Activated naive CD4-positive, alpha-beta T cell treated with Interleukin-2 at 50 U/mL for 16 hours (primary cell): ENCODE measurements at places on chromosomes 6 and 20.

DNA sequence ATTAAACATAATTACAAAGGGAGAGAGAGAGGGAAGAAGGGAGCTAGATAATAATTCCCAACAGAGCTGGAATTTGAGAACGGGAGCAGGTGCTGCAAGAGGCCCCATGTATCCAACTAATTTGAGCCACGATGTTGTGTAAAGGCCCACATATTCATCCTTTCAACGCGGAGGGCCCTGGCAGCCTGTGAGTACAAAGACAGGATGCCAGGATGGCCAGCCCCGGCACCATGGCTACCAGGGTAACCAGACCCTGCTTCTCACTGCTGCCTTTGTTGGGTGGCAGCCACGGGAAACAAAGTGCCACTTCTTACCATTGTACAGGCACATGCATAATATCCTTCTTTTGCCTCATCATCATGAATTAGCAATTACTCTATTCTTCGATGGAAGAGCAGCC, 492.0 kb upstream of the NRSN1 start:
- DNase-seq, result no peak

DNA sequence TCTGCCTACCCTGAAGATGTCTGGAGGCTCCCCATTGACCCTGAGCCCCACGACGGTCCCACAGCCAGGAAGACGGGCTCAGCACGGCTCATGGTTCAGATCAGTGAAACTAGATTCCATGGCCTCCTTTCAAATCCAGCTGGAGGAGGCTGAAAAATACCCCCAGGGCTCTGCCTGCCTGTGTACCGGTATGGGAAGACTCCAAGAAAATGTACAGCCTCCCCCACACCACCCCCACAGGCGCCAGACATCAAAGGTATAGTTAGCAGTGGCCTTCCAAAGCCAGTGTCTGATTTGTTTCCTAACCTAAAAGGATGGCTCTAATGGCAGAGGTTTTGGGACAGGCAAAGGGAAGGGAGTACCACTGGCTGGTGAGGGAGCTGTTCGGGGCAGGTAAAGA, 86.2 kb upstream of the SNAP25 start:
- DNase-seq, result no peak

DNA sequence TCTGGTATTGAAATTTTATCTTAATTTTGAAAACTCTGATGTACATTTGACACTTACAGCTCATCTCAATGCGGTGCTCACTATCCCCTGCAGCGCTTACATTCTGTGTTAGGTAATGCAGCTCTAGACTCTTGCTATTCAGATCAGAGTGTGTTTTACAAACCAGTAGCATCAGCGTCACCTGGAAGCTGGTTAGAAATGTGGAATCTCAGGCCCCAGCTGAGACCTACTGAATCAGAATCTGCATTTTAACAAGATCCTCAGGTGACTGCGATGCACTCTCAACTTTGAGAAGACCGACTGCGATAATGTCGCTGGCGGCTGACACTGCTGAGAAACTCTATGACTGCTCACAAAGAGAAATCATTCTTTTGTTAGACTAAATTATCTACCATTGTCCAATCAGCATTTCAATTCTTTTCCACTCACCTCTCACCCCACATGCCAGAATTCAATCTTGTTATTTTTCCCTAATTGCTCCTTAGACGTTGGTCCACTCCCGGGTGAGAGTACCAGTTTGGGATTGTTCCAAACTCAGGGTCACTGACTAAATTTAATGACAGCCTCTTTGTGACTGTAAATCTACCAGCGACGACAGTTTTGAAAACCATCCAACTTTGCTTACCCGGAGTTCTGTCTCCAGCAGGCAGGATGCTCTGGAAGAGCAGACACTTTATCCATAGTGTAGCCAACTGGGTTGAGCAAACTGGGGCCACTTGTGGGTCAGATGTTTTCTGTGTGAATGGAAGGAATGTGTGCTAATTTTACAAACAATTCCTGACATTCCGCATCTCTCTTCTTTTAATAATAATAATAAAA, 140.1 kb upstream of the BTBD3 start:
- DNase-seq, result no peak

DNA sequence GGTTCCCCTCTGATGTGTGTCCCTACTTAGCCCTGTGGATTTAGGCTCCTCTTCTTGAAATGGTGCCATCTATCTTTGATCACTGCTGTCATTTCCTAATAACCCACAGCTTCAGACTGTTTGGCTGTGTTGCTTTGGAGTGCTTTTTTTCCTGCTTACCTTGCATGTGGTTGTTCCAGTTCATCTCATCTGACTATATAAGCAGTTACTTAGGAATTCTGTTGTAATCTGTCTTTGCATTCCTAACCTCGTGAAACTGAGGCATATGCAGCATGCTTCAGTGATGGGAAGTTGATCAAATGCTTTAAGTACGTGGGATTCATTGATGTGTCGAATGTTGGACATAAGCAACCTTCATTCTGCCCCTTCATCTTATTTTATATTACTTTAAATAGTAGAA, 115.8 kb upstream of the FLRT3 start:
- DNase-seq, result no peak

DNA sequence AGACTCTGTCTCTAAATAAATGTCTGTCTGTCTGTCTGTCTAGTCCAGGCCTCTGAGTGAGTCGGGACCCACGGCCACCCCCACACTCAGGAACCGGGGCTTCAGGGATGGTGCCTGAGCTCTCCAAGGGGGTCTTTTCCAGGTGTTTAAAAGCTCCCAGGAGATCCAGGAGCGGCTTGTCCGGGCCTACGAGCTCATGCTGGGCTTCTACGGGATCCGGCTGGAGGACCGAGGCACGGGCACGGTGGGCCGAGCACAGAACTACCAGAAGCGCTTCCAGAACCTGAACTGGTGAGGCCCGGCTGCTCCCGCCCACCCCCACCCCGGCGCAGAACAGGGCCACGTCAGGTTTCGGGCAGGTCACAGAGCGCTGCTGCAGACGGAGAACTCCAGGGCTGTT, 5.5 kb upstream of the COL9A3 start:
- no peak for DNase-seq

DNA sequence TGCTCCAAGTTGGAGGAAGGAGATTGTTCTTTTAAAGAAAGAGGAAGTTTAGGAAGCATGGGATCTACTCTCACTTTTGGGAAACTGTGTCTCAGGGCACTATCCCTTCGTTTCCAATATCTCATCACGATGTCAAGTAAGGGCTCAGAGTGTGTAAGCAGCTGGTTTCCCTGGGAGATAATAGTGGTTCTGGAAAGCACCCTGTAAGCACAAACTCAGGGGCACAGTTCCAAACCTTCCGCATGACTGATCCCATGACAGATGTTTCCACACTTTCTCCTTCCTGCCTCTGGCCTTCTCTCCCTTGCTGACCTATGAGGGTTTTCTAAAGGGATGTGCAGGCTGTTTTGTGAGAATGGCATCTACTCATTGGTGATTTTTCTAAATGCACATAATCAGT, 33.9 kb downstream of the ADTRP start:
- DNase-seq, result no peak

- no peak for DNase-seq
Measured at GRCh38 chr20:5785146-5785545, 34.9 kb downstream of the SHLD1 start.
